ENCODE measurements at places on chromosomes 4 and X.

DNA sequence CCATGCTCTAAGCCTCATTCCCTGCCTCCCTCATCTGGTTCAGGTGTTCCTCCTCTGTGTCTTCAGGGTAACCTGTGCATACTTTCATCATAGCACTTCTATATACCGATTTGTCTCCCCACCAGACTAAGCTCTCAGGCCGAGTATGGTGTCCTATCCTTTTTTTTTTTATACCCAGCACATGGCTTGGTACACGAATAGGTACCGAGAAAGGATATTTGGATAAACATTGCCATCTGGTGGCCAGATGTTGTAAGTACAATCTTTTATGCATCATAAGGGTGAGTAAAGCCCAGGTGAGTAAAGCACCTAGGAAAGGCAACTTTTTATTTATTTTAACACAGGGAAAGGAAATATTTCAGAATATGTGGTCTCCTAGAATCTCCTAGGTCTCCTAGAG is 68.4 kb downstream of the MID2 start:
- no peak for DNase-seq

DNA sequence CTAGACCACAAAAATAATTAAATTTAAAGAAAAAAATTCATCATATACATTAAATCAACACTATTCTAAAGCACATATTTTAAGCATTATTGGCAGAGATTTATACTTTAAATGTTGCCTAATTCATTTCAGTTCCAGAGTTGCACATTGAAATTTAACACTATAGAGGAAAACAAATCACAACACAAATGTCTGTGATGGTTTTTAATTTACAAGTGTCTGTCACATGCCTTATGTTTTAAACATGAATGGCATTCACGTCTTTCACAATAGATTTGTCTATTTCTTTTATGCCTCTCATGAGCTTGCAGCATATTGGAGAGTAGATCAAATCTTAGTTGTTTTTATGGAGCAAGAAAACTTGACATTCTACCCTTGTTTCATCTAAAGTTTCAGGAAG is 811.3 kb downstream of the NLGN4X start:
- DNase-seq: no peak

DNA sequence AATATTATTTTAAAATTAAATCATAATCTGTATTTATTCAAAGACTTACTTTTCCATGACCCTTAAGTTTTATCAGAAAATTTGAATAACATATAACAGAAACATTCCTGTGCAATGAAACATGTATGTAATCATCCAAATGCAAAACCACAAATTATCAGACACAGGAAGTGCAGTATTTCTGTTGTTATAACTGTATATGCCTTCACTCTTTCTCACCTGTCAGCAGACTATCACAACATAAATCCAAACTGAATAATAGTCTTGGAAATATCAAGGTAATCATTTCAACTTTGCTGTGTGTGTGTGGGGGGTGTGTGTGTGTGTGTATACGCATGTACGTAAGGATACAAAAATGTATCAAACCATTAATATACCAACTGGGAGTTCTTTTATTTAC is 285.9 kb downstream of the SLC7A11 start:
- DNase-seq: no peak

DNA sequence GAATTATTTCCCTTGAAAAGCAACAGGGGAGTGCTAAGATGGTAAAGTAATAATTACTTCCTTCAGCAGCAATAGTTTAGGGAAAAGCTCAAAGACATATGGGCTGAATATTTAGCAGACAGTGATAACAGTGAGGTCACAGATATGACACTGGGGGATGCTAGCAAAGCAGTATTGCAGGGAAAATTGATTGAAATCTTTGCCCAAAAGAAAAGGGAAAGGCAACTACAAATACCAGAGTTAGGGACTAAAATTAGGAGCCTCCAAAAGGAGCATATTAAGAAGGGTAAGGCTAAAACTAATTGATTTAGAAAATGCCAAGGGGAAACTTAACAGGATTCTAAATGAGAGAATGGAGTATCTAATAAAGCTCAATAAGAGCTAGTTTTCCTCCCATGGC is 1191.3 kb upstream of the TENM3 start:
- DNase-seq: no peak

- DNase-seq: no peak
These were observed 339.6 kb upstream of the PCDH10 start for GRCh38 chr4:132809298-132810032.

- no peak for DNase-seq
These were observed 893 bp upstream of the METAP1 start for GRCh38 chr4:98994474-98995182.

DNA sequence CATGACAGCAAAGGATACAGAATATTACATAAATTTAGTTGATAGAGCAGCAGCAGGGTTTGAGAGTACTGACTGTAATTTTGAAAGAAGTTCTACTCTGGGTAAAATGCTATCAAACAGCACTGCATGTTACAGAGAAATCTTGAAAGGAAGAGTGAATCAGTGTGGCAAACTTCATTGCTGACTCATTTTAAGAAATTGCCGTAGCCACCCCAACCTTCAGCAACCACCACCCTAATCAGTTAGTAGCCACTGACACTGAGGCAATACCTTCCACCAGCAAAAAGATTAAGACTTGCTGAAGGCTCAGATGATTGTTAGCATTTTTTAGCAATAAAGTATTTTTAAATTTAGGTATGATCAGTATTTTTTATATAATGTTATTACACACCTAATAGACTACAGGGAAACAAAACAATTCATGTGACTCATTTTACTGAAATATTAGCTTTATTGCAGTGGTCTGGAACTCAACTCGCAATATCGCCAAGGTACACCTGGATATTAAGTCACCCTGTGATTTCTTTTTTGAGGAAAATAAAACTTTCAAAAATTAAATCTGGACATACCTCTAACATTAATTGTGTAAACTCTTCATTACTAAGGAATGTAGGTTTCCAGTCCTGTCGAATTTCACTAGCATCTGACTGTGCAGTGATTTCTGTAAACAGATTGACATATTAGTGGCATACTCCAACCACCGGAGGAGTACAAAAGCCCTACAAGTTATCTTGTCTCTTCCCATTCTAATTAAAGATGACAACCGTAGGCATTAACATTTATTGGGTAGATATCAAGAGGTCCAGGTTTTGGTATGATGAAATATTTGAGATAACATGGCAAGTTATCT is 71.1 kb downstream of the CLOCK start:
- DNase-seq: no peak

GRCh38 chr4:147933779-147934178 is 201.9 kb downstream of the ARHGAP10 start:
- DNase-seq: no peak

- no peak for DNase-seq
These were observed 2.0 kb upstream of the METAP1 start for GRCh38 chr4:98993419-98994071.

DNA sequence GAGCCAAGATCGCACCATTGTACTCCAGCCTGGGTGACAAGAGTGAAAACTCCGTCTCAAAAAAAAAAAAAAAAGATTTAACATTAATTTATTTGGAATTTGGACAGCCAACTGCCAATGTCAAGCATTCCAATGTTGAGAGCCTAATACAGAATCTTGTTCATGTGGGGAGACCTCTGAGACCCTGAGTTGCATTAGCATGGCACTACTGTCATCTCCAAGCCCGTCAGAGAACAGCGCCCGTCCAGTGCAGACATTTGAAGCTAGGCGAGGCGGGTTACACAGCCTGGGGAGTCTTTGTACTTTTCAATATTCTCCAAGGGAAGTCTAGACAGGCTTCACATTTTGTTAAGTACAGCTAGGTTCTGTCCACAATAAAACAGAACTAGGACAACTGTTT is 126.7 kb downstream of the CHRNA9 start:
- no peak for DNase-seq

DNA sequence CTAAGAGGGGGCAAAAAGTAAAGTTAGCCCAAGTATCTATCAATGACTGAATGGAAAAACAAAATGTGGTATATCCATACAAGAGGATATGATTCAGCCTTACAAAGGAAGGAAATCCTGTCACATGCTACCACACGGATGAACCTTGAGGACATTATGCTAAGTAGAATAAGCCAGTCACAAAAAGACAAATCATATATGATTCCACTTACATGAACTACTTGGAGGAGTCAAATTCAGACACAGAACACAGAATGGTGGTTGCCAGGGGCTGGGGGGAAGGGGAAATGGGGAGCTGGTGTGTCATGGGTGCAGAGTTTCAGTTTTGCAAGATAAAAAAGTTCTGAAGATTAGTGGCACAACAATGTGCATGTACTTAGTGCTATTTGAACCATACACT is 101.8 kb downstream of the SH3KBP1 start:
- DNase-seq: no peak

DNA sequence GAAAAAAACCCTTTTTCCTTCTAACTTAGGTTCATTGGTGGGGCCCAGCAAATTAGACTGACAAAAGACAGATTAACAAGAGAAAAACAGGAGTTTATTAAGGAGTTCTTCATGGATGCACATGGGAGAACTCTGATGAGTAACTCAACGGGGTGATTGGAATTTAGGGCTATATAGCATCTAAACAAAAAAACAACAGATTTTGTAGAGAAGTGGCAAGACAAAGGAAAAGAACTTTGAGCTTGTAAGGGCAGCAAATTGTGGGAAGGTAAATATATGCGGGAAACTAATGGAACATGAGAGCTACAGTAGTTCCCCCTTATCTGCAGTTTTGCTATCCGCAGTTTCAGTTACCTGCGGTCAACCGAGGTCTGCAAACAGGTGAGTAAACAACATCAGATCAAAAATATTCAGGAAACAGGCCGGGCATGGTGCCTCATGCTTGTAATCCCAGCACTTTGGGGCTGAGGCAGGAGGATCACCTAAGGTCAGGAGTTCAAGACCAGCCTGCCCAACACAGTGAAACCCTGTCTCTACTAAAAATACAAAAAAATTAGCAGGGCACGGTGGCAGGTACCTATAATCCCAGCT is 573.6 kb downstream of the ADGRL3 start:
- DNase-seq: no peak

GRCh38 chr4:67234296-67234695 is 311.0 kb downstream of the CENPC start:
- no peak for DNase-seq

GRCh38 chrX:154784149-154784995 is 20.9 kb downstream of the MPP1 start:
- no peak for DNase-seq

DNA sequence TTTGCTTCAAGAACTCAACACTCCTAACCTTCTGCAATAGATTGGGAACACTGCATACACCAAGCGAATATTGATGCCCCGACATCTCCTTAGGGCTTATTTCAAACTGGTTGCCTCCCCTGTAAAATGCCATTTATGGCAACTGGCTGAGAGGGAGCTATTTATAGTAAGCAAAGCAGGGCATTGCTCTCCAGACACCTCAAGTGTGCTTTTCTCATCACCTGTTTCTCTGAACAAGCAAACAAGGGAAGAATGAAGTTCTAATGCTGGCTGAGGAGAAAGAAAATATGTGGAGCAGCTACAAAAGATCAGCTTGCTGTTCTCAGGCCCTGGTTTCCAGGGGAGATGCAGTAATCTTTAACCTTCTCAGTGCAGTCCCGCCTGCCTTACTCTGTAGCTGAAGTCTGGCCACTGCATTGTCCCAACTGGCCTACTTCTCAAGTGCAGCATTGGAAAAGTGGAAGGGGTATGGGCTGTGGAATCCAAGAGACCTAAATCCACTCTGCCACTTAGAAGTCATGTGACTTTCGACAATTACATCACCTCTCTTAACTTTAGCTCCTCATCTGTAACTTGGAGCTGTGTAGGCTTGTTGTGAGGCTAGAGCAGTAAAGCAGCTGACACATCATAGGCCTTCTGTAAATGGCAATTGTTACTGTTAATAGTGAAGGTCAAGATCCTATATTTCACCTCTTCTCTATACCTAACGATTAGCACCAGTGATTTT is 47.9 kb upstream of the FGF13 start:
- no peak for DNase-seq

GRCh38 chr4:73055241-73055897 is 14.1 kb downstream of the COX18 start:
- no peak for DNase-seq

DNA sequence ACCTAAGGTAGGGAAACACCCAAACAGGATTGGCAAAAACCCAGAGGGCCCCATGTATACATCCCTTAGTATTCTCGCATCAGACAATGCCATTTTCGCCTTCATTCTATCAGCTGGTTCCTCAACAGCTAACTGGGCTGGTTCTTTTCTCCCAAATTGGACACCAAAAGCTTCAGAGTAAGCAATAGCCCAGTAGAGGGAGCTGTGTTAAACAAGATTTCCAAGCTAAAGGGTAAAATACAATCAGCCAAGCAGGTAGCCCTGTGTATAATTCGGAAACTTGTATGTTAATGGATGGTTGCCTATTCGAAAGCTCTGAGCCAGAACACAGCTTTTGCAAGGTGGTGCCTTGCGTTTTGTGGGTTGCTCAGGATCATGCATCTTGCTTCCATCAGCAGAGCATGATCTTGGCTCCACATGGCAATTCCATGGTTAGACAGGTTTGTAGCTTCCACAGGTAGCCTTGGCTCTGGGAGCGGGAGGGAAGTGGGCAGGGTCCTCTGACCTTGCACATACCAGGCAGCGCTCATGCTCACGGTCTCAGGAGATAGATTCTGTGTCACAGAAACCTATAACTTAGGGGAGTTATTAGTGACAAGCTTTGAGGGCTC is 115.2 kb upstream of the LNX1 start:
- DNase-seq: no peak

DNA sequence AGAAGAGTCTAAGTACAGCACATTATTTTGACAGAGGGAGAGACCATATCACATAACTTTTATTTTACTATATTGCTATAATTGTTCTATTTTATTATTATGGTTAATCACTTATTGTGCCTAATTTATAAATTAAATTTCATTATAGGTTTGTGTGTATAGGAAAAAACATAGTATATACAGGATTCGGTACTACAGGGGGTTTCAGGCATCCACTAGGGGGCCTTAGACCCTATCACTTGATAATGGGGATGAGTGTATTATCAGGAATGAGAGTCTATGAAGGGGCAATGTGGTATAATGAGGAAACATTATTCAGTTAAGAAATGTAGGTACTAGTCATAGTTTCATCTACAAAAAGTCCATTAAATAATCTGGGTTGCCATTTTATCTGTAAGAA is 833.1 kb downstream of the C4orf33 start:
- DNase-seq: no peak

DNA sequence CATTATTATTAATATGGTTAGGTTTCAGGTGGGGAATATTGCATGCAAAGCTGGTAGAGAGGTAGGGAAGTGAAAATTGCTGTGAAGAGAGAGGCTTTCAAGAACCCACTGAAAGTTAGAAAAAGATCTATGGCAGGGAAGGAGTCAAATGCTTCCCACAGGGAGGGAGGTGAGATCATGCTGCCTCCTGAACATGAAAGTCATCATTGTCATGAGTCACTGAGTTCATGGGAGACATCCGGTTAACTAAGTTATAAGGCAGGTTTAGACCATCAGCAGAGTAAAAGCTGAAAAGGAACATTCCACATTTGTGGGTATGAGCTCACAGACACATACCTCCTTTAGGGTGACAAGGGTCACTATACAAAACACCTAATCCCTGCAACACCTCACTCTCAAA is 16.2 kb downstream of the GATB start:
- no peak for DNase-seq

- DNase-seq: no peak
These were observed 264.9 kb downstream of the RAPGEF2 start for GRCh38 chr4:159367781-159368080.

GRCh38 chr4:92551616-92552015 is 247.8 kb downstream of the GRID2 start:
- DNase-seq: no peak

Measured in activated T-cell treated with anti-CD3 and anti-CD28 coated beads for 1 hour (primary cell).